CD4-positive, alpha-beta T cell treated with Interleukin-17A for 1 hour (primary cell): ENCODE measurements at places on chromosomes 5 and 9.

DNA sequence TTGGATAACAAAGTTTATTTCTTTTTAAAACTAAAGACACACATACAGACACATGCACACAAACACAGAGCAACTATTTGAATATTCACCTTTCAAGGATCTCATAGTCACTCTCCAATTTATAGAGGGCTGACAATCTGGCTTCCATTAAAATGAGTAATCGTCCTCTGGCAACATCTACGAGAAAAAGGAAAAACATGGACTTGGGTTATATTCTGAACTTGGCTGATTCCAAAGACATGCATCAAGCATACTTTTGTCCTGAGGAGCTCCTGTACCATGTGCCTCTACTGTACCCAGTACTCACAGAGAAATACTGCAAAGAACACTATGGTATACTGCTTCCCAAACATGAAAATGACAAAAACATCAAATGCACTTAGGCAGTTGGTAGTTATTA, 15.4 kb downstream of the IARS1 start:
- DNase-seq, result no peak

DNA sequence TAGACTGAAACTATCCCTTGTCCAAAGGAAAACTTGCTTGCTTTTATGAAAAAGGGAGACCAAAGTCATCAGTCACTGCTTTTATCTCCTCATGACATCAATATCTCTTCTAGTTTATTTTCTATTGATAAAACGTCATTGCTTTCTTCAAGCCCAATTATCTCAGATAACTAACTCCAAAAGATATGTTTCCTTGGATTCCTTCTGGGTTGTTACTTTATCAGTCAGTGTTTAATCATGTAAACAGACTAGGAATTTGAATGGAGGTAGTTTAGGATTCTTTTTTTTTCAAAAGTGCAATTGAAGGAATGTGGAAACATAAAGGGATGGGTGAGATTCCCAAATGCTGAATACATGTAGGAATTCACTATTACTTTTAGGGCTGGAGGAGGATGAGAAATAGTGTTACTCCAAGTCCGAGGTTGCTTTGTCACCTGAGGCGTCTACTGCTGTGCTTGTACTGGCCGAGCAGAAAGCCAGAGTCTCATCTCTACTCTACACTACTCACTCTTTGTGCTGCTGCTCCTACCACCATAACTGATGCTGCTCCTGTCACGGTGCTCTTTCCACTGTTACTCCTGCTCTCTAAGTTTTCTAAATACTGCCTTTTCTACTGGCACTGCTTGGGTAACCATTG, 1697.1 kb upstream of the NUDT12 start:
- DNase-seq, result no peak

GRCh38 chr5:72441862-72442540, 65.2 kb downstream of the ZNF366 start:
- no peak for DNase-seq

GRCh38 chr5:173233347-173234128, 1.5 kb downstream of the NKX2-5 start:
- no peak for DNase-seq

GRCh38 chr9:4932681-4933080, 52.4 kb upstream of the JAK2 start:
- no peak for DNase-seq

DNA sequence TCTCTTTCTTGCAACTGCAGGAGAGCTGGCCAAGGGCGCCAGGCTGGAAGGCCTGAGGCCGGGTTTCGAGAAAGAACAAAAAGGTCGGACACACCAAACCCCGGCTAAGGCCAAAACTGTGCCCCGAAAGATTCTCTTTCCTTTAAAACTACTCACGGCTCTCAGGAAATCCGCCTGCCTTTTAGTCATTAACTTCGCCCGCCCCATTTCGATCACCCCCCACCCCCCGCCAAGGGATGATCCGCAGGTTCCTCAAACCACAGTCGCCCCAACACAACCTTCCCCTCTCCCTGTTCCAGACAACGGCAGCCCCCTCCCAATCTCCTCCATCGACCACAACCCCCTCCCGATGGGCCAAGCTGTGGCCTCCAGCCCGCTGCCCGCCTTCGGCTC, 536 bp downstream of the FEM1C start:
- peak; percentile 58 for DNase-seq

- no peak for DNase-seq
These were observed 25.7 kb downstream of the PRUNE2 start for GRCh38 chr9:76880210-76880609.

DNA sequence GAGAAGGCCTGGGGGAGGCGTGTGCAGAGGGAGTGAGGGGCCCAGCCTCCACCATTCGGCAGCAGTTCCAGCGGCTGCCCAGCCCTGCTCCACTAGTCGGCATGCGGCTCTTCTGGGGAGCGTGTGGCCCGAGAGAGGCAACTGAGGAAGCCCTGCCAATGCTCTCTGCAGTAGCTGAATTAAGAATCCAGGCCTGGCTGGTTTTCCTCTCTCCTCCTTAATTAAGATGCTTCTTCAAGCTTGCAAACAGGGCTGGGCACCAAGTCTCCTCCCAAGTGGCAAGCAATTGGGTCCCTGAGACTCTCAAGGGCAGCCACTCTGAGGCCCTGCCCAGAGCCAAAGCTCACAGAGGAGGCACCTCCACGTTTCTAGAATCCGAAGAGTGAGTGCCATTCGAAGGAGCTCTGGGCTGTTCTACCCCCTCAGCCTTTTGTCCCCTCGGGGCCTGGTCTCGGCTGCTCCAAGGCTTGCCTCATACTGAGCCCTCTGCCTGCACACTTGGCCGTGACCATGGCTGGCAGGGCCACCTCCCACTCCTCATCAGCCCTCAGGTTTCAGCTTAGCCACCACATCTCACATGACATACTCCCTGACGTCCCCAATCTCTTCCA, 75.4 kb upstream of the LRRTM2 start:
- no peak for DNase-seq

- DNase-seq, result no peak
These were observed 168.5 kb upstream of the TARS1 start for GRCh38 chr5:33272288-33272687.

DNA sequence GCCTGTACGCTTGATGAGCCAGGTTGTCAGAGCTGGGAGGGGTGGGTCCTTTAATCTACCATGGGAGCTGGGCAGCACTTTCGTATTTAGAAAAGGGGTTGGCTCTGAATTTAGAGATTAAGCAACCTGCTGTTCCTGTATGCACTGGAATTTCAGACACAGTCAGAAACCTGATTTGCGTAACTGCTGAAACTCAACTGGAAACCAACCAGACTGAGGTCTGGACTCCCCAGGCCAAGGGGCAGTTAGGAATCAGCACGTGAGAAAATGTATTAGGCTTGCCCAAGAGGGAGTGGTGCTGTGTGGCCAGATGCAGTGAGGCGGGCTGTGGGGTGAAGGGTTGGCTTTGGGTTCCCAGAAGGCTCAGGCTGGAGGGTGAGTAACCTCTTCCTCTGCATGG, 235.0 kb downstream of the GOLPH3 start:
- no peak for DNase-seq

GRCh38 chr9:7639471-7639870, 160.1 kb downstream of the DMAC1 start:
- no peak for DNase-seq

GRCh38 chr9:122777935-122778627, 10.7 kb upstream of the OR5C1 start:
- DNase-seq, result no peak

- DNase-seq, result no peak
These were observed 240.3 kb downstream of the CACNA1B start for GRCh38 chr9:138117836-138118235.
